ENCODE measurements at places on chromosomes 16 and 17.

GRCh38 chr17:37067555-37068111 is 118.9 kb downstream of the AATF start:
- DNase-seq, result no peak

DNA sequence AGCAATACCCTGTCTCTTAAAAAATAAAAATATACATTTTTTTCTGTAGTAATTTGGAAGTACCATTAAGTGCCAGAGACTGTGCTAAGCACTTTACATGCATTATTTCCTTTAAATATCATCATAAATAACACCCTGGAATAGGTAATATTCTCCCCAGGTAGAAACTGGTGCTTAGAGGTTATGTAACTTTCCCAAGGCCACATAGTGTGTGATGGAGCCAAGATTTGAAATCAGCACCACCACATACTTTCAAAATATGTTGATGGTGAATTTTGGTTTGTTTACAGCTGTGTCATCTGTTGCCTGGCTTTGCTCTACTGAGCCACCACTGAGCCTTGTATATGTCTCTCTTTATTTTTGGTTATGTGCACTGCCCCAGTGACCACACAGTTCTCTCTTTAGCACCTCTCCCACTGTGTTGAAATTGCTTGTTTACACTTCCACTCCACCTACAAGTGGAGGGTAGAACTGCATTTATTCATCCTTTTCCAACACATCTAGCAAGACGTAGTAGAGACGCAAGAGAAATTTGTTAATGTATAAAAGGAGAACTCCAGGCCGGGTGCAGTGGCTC is 19.0 kb upstream of the NBR1 start:
- no peak for DNase-seq

- peak; percentile 5 for DNase-seq
These were observed 44.5 kb downstream of the LAT start for GRCh38 chr16:29029168-29029994.

- DNase-seq, result no peak
These were observed 55.8 kb downstream of the NEUROD2 start for GRCh38 chr17:39551879-39552278.

DNA sequence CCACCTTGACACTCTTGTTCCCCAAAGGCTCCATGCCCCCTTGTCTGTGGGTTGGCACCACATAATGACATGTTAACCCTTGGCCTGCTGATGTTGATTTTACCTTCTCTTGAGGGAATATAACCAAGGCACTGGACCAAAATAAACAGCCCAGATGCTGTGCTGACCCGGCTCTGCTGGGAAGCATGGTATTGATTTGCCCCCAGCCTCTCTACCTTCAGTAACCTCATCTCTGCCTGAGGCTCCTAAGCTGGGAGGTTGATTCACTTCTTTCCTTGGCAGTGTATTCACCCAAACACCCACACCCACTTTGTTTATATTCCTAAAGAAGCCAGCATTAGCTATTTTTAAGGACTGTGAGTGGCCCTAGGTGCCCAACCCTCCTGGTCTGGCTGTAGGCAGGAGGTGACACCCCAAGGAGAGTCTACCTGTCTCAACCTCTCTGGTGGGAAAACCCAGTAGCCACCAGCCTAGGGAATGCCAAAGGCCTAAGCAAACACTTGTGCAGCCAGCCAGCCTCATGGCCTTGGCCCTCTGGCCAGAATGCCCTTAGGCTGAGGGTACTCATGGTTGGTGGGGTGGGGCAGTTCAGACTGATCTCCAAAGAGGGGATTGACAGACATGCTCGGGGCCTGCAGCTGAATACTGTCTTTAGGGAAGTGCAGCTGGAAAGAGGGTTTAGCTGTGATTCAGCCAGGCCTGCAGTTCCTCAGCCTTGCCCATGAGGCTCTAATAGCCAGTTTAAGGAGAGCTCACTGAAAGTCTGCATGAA is 42.7 kb downstream of the GNAO1 start:
- no peak for DNase-seq

- no peak for DNase-seq
These were observed at the start of gene HIGD1B for GRCh38 chr17:44847586-44847985. TSS of gene HIGD1B (plus strand) at chr17:44847883. CDS start at chr17:44848153, 270 bp downstream.

DNA sequence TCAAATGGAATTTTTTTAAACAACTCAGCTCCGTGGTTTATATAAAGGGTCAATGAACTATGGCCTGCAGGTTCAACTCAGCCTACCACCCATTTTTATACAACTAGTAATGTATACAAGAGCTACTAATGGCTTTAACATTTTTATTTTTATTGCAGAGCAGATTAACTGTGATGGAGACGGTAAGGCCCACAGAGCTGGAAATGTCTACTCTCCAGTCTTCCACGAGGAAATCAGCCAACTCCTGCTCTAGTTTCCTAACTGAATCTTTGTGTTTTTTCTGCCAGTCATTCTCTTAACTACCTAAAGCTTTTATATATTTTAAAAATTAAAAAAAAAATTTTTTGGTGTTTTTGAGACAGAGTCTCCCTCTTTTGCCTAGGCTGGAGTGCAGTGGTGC is 385.1 kb upstream of the MAF start:
- no peak for DNase-seq

DNA sequence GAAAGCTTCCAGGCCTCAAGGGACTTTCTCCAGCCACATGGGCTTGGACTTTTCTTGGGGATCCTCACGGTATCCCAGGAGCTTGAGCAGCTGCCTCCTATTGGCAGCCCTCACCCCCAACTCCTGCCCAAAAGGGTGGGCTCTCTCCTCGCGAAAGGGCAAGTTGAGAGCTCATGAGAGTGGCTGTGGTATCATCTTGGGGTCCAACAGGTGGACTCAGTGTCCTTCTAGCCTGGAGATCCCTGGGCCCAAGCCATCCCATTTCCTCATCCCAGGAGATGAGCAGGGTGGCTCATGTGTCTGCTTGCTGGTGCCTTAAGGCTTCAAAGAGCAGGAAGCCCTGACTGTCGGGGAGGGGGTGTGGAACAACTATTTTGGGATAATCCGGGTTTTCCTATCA is 17.7 kb downstream of the TBX4 start:
- no peak for DNase-seq

GRCh38 chr17:10114931-10115535 is 83.4 kb downstream of the GAS7 start:
- DNase-seq, result no peak

- peak; percentile 93 for DNase-seq
These were observed 6.6 kb downstream of the KCNAB3 start for GRCh38 chr17:7922845-7923628.

GRCh38 chr16:3716831-3717234 is 491 bp downstream of the TRAP1 start:
- peak; percentile 6 for DNase-seq

GRCh38 chr17:63850401-63850800 is 7.9 kb upstream of the SMARCD2 start:
- no peak for DNase-seq

GRCh38 chr16:86732621-86733295 is 154.4 kb downstream of the FOXL1 start:
- DNase-seq, result no peak
